ENCODE measurements at places on chromosomes 3 and 15.

- DNase-seq: no peak
Measured at GRCh38 chr15:48017747-48018146, 103.0 kb upstream of the SLC24A5 start.

- DNase-seq: no peak
Measured at GRCh38 chr3:142498397-142499180, 50.8 kb upstream of the XRN1 start.

DNA sequence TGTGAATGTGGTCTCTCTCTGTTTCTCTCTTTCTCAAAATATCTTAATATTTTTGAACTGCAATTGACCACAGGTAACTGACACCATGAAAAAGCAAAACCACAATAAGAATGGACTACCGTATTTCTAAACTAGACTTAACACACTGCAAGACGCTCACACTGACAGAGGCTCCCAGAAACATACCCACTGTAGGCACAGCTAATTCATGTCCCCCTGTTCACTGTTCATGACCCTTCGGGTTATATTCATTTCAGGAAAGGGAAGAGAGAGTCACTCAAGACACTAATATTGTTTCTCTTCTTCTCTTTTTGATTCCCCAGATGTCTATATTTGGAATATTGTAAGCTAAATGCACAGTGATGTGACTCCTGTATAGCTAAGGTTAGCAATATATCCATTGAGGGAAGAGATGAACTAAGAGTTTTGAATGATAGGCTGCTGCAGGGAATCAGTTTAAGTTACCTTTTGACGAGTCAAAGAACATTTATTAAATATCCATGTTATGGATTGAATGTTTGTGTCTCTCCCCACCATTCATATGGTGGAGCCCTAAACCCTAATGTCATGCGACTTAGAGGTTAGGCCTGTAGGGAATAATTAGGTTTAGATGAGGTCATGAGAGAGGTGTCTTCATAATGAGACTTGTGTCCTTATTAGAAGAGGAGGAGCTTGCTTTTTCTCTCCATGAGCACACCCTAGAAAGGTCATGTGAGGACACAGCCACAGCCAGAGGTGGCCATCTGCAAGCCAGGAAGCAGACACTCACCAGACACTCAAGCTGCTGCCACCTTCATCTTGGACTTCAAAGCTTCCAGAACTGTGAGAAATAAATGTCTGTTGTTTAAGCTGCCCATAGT is 216.6 kb upstream of the GRM7 start:
- DNase-seq: no peak

DNA sequence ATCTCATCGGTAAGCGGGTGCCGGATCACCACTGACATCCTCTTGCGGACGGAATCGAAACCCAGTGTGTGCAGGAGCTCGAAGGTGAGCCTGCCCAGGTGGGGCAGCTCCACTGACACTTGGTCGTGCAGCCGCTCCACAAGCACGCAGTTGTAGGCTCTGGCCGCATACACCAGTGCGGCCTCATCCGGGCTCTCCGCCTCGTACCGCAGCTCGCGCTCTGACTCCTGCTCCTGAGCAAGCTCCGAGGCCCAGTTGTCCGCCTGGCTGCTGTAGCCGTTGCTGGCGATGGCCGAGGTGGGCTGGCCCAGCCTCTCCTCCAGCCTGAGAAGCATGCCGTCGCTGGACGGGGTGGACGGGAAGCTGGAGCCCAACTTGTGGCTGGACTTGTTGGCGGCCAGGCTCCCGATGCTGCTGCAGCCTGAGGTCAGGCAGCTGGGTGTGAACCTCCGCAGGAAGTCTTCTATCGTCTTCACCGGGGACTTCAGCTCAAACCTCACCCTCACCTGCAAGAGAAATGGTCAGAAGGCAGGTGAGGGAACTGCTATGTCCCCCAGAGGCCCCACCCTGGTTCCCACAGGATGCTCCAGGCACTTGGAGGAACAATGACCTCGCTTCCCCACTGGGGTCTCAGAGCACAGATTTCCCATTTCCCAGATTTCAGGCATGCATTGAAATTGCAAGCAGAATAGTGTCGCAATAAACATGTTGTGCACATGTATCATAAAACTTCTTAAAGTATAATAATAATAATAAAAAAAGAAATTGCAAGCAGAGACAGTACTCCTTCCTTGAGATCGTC is 149.2 kb downstream of the ATP10A start:
- DNase-seq: no peak

DNA sequence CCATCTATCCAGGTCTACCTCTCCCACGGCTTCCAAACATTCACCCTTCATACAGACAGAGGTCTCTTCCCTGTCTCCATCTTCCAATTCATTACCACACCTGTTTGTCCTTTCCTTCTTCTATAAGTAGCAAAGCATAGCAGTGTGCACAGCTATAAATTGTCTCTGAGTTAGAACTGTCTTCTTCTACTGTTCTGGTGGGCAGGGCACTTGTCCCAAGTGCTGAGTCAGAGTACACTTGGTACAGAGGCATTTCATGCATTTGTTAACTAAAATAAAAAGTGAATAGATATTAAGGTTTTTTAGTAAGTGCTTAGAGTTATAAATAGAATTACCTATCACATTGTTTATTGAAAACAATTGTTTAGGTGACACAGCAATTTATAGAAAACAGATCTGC is 150.1 kb upstream of the CCDC54 start:
- DNase-seq: no peak

- DNase-seq: no peak
Measured at GRCh38 chr3:131846296-131846924, 188.4 kb downstream of the CPNE4 start.

DNA sequence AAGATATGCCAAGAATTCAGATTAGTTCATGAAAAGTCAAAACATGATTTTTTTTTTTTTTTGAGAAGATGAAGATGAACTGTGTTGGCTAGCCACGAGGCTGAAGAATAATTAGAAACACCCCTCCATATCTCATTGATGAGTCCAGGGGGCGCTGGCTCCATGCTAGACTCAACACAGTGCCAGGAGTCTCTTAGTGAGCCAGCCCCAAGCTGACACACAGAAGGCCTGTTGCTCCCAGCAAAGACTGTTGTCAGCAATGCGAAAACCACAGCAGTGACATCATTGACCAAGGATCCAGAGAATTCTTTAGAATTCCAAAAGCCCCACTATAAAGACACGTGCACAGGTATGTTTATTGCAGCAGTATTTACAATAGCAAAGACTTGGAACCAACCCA is 185.2 kb downstream of the ANXA2 start:
- DNase-seq: no peak

DNA sequence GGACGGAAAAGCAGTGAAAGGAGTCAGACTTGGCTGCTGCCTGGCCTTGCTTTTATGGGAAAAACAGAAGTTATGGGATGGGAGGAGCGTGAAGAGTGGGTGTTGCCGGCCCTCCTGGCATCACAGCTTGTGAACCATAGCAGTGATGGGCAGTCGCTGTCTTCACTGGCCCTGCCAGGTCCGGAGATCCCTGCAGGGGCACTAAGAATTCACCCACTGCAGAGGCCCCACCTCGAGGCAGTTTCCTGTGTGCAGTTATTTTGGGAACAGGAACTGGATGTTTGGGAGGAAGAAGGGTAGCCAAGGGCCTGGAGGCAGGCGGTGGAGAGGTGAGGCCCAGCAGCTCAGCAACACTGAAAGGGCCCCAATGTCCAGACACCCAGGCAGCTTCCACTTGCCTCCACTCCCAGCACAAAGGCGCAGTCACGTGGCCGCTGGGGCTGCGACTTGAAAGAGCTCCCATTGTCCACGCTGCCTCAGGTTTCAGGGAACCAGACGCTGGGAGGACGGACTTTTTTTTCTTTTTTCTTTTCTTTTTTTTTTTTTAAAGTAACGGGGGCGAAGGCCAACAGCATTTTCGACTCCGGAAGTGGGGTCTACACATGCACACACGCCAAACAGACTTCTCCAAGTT is 255.6 kb downstream of the ZNF621 start:
- DNase-seq: no peak

DNA sequence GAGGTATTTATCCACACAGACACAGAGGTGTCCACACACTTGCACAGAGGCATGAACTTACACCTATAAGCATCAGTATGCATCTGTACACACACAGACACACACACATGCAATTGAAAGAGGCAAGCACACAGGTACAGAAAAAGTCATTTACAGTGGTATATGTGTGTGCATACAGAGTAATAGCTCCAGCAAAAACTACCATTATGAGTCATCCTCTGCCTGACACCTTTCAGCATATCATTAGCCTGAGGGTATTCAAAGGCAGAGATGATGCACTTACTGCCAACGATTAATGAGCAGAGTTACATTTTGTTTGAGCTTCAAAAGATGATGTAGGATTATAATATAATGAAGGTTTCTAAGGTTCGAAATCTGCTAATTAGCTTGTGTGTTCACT is 100.3 kb upstream of the TPRG1 start:
- DNase-seq: no peak

DNA sequence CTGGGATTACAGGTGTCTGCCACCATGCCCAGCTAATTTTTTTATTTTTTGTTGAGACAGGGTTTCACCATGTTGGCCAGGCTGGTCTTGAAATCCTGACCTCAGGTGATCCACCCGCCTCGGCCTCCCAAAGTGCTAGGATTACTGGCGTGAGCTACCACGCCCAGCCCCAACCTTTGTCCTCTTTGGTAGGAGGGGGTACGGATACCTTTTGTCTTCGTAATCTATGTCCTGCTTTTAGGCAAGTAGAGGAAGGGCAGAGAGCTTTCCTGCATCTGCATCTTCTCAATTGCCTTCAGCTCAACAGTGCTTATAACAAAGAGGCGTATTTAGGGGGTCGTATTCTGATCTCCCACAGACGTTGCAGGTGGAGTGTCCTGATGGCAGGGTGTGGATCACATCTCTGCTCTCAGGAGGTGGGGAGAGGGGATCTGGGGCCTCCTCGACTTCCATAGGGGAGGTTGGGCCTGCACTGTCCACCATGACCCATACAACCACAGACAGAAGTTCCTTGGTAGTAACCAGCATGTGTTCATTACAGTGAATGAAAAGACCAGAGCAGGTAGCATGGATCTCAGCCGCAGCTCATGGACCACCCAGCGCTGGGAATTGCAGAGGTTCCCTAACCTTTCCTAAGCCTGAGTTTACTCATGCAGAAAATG is 21.4 kb upstream of the KCTD6 start:
- DNase-seq: no peak

DNA sequence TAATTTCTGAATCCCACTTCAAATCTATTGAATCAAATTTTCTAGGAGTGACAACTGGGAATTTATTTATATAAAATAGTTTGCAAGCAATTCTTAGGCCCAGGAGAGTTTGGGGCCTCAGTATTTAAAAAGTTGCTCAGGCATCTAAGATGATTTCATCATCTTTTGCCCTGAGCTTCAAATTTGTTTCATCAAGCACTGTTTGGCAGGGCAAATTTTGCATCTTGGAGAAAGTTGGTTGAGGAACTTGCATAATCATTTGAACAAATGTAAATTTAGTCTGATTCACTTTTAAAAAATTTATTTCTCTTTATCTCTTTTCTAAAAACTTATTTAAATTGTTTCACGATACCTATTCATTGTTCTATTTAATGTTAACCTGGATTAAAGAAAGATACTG is 702.8 kb downstream of the SI start:
- DNase-seq: no peak

- no peak for DNase-seq
Measured at GRCh38 chr3:78148986-78149717, 1109.3 kb downstream of the ROBO2 start.

DNA sequence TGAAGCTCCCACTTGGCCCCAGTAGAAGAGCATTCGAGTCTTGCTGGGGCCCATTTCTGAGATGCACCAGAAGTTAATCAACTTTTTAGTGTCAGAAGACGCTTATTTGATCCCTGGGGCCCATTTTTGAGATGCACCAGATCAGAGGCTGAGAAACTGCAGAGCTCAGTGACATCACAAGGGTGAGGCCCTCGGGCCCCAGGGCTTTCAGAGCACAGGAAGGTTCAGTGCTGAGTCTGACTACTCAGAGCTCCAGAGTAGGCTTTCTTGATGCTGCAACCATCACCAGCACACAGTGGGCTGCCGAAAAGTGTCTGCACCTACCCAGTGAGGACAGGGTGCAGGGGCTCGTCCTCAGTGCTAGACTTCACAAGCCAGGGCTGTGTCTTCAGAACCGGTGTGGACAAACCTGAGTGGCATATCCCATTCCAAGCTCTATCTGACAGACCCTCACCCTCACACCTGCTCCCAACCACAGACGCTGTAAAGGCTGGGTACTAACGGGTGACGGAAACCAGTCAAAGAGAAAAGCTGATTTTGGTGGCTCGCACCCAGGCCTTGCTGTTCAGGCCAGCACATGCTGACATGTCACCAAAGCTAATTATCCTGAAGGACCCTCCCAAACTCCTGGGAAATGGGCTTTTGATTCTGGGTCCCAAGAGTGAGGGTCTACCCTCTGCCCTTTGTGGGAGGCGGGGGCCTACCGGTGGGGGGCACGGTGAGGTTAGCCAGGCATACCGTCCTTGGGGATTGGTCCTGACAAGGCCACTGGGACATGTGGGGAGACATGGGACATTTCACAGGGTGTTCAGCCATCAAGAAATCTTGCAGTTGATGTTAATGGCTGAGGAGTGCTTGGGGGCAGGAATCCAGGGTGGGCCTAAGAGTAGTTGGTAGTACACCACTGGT is 83.0 kb downstream of the PDCD6IP start:
- no peak for DNase-seq

- no peak for DNase-seq
Measured at GRCh38 chr3:190614226-190615059, 100.6 kb downstream of the IL1RAP start.

GRCh38 chr3:23797491-23797890 is 8.3 kb upstream of the UBE2E1 start:
- DNase-seq: no peak

DNA sequence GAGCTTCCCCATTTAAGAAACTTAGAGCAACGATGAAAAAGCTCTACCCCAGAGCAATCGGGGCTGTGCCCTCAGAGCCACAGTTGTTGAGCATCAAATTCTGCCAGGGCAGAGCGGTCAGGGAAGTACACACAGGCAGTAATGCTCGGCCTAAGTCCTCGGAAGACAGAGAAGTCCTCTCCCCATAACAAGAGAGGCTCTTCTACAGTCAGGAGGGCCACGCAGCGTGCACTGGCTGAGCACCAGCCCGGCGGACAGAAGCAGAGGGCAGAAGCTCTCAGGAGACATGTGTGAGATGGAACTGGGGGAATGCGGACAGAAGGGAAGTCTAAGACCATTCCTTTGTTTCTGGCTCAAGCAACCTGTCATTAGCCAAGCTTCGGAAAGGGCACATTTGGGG is 95.9 kb downstream of the XXYLT1 start:
- DNase-seq: no peak

DNA sequence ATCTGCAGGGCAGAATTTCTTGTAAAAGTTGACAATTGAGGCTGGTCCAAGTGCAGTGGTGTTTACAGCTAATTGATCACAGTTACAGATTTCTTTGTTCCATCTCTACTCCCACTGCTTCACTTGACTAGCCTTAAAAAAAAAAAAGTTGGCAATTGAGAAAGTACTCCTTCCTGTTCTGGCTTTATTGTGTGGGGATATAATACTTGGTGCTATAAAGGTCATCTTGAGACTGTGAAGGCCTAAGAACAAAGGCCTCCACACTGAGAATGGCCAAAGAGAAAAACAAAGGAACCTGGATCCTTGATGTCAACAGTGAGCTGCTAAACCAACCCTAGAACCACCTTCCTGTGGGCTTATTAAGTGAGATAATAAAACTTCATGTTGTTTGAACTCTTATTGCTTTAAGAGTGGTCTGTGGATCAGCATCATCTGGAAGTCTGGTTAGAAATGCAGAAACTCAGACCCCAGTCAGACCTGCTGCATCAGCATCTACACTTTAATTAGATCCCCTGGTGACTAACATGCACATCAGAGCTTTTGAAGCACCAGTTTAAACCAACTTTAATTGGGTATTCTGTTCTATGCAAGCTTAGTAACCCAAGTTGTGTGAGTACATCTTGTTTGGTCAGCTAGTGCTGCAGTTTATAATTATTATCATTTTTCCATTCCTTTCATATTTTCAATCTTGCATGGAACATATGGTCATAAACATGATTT is 55.2 kb downstream of the TMOD3 start:
- DNase-seq: no peak

All from stimulated activated CD8-positive, alpha-beta memory T cell treated with anti-CD3 and anti-CD28 coated beads, Interleukin-4, amount 100 ng/mL, for 4 hours (primary cell).